ENCODE measurements at places on chromosomes 11 and 22. TPM values are rescaled to one million over a fixed set of nuclear protein-coding genes. Genes with fewer than 3 reads are reported as not detected.

SLC22A8 gene
- total RNA-seq = not detected

RIN1 gene
- total RNA-seq = 35.7 TPM

STT3A gene
- total RNA-seq = 103 TPM

MAP6 gene
- 1.9 TPM for total RNA-seq

SLC22A9 gene
- total RNA-seq = not detected

MMP3 gene
- total RNA-seq = not detected

FREY1 gene
- 0.20 TPM for total RNA-seq

POTEH gene
- not detected for total RNA-seq

ACR gene
- total RNA-seq = not detected

Measured in A549 treated with ZK216348 at 1 μM for 4 hours (cell line).